ENCODE measurements at places on chromosomes 3 and 15.

- no peak for DNase-seq
- peaks cover 25% of the 10 kb centered on the region for H3K27me3 ChIP-seq
- H3K4me3 ChIP-seq, result no peak overlapping the region
- H3K27ac ChIP-seq, result no peak overlapping the region
- H3K4me1 ChIP-seq, result peaks cover 14% of the 10 kb centered on the region
These were observed 558.8 kb upstream of the ADAMTS9 start for GRCh38 chr3:65246561-65246960.

GRCh38 chr3:121997372-121997771 is 24.7 kb downstream of the ILDR1 start:
- DNase-seq, result no peak
- no peak overlapping the region for H3K27ac ChIP-seq
- H3K36me3 ChIP-seq, result peaks cover 5% of the 10 kb centered on the region
- peaks cover 37% of the 10 kb centered on the region for H3K4me1 ChIP-seq
- H3K27me3 ChIP-seq, result no peaks in the 10 kb centered on the region
- no peak overlapping the region for H3K4me3 ChIP-seq

DNA sequence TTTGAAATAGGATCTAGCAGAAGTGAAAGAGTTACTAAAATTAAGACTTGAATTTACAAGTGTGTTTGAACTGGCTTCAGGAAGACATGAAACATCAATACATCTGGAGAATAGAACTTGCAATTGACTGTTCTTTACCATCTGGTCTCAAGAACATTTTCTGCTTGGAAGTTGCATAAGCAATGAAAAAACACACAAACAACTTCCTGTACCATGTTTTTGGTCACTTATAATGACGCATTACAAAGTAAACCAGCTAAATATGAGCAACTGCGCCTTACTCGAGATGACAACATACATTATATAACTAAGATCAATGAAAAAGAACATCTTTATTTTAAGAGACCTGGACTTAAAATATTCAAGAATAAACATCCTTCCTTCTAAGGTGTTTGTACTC is 112.5 kb downstream of the TIGIT start:
- H3K27me3 ChIP-seq, result no peaks in the 10 kb centered on the region
- H3K27ac ChIP-seq, result no peak overlapping the region
- H3K36me3 ChIP-seq, result no peaks in the 10 kb centered on the region
- peaks cover 38% of the 10 kb centered on the region for H3K4me1 ChIP-seq

DNA sequence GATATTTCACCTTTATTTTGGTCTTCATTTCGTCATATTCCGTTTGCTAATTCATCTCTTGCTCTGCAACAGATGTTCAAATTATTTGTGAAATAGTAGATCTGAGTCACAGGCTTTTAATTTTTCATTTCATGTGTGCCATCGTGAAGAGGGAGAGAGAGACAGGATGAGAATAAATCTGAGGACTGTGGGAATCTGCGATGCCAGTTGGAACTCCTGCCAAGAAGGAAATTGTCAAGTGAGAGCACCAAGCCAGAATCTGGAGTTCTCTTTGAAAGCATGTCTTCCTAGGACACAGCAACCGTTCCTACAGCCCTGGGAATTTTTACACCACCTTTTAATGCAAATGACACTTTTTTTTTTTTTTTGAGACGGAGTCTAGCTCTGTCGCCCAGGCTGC is 48.8 kb downstream of the NSMCE3 start:
- H3K4me1 ChIP-seq, result no peaks in the 10 kb centered on the region
- H3K36me3 ChIP-seq, result no peaks in the 10 kb centered on the region
- H3K27me3 ChIP-seq, result no peaks in the 10 kb centered on the region
- DNase-seq, result no peak
- H3K27ac ChIP-seq, result no peak overlapping the region

DNA sequence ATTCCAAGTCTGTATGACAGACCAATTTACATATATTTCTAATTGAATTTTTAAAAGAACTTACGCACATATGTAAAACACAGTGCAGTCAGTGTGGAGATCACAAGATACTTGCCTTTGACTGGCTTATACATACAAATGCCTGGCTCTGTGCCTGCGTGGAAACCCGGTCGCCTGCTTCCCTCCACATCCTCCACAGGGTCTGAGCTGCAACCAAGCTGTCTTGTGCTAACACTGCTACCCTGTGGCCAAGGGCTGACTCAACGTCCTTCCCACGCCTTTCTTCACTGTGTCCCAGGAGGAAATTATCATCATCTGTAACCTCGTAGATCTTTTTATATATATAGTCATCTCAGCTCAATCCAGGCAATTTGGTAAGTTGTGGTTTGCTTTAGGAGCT is 117.0 kb downstream of the WNT7A start:
- H3K4me1 ChIP-seq, result no peaks in the 10 kb centered on the region
- no peak overlapping the region for H3K27ac ChIP-seq
- H3K36me3 ChIP-seq, result no peaks in the 10 kb centered on the region
- H3K4me3 ChIP-seq, result no peak overlapping the region
- H3K27me3 ChIP-seq, result peaks cover 89% of the 10 kb centered on the region
- DNase-seq, result no peak

- H3K4me3 ChIP-seq, result no peak overlapping the region
- H3K36me3 ChIP-seq, result no peaks in the 10 kb centered on the region
- H3K27ac ChIP-seq, result no peak overlapping the region
- H3K27me3 ChIP-seq, result no peaks in the 10 kb centered on the region
- no peaks in the 10 kb centered on the region for H3K4me1 ChIP-seq
These were observed 434.2 kb upstream of the CNTN3 start for GRCh38 chr3:75048650-75049049.

DNA sequence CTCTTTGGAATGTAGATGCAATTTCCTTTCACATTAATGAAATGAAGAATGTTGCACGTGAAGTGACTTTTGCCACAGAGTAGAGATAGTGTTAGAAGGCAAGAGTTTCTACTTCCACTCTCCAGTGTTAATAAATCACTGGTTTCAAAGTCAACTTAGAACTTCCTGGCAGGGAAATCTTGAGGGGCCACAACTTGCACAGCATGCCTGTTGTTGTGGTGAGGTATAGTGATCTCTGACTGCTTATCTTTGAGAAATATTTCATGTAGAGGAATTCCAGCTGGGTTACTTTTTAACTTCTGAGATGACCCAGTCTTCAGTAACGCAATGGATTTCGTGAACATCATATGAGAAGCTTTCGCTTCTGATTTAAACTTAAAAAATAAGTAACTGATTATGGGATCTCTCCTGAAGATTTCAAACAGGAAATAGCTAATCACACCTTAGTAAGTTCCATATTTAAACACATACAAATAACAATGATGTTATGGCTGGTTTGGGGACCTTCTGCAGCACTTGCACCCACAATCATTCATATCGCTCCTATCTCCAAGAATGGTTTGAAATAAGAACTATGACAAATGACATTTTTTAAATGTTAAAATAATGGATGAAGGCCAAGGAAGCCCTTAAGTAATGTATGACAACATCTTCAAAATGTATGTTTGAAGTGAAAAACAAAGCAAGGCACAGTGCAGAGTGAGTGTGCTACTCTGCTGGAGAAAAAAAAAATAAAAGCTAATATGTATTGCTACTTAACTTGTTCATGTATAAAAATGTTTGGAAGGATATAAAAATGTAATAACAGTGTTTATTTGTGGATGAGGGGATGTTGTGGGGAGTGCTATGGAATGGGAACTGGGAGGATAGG is 726.5 kb upstream of the NECTIN3 start:
- peak overlapping the region; percentile 14 for H3K4me3 ChIP-seq
- H3K27ac ChIP-seq, result peak overlapping the region; percentile 91
- H3K4me1 ChIP-seq, result peaks cover 49% of the 10 kb centered on the region
- H3K27me3 ChIP-seq, result no peaks in the 10 kb centered on the region

GRCh38 chr3:67335813-67336212 is 318.6 kb downstream of the SUCLG2 start:
- H3K27me3 ChIP-seq, result no peaks in the 10 kb centered on the region
- no peaks in the 10 kb centered on the region for H3K4me1 ChIP-seq
- H3K27ac ChIP-seq, result no peak overlapping the region
- no peaks in the 10 kb centered on the region for H3K36me3 ChIP-seq

DNA sequence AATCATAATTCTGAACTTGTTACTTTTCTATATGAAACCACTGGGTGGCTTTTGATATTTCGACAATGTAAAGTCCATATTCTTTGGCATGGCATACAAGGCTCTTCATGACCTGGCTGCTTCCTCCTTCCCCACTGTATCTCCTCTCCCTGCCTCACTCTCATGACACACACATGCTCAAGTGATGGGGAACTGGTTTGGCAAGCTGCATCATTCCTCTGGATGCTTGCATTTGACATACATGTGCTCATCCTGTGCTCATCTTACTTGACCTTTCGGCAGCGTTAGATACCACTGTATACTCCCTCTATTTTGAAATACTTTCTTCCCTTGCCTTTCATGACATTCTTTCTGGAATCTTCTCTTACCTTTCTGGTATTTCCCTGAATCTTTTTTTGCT is 51.8 kb upstream of the ZDHHC23 start:
- H3K4me1 ChIP-seq, result peaks cover 22% of the 10 kb centered on the region
- H3K36me3 ChIP-seq, result no peaks in the 10 kb centered on the region
- no peaks in the 10 kb centered on the region for H3K27me3 ChIP-seq
- H3K27ac ChIP-seq, result no peak overlapping the region
- no peak for DNase-seq

DNA sequence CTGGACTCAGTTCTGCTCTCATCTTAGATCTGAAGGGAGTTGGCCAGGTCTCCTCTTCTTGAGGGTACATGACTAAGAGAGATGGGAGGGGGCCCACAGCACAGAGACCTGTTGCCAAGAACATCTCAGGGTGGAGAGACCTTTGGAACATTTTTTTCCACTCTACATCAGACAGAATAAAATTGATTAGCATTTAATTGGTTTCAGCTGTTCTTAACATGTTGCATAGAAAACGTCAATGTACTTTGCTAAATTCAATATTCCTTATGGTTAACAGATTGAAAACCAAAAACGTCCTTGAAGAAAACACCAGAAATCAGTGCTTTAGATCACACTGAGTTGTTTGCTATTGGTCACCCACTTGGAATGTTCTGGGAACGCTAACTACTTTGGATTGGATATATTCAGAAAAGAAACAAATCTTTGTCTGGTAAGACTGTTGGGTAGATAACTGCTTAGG is 36.4 kb upstream of the FSTL1 start:
- H3K4me1 ChIP-seq, result peaks cover 8% of the 10 kb centered on the region
- DNase-seq, result no peak
- H3K4me3 ChIP-seq, result no peak overlapping the region
- no peak overlapping the region for H3K27ac ChIP-seq
- no peaks in the 10 kb centered on the region for H3K27me3 ChIP-seq
- H3K36me3 ChIP-seq, result no peaks in the 10 kb centered on the region

DNA sequence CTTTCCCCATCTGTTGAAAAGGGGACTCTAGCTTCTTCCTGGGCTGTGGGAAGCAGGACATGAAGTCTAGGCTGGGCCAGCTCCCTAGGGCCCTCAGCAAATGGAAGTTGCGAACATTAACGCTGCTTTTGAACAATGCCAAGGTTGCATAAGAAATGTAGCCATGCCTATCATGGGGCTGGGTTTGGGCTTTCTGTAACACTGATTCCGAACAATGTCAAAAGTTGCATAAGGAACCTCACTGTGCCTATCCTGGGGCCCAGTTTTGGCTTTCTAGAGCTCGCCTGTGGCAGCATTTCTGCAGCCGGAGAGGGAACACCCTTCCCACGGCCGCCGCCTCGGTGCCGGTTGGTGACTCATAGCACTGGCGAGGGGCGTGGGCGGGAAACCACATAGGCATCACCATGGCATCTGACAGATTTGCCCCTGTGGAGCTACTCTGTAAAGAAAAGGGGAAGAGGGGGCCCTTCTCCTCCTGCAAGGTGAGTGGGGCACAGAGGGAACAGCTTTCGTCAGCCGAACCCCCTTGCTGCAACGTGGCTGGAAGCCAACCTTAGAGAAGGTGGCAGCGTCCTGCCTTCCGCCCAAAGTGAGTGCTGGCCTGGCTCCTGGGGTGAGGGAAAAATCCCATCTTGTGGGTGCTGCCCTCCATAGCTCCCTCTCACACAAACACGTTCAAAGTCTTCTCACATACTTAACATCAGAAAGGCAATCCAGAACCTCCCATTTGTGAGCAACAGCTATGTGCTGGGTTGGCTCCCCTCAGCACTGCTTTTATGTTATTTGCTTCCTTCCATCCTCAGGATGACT is 46.6 kb upstream of the ATP2B2 start:
- no peaks in the 10 kb centered on the region for H3K36me3 ChIP-seq
- no peak overlapping the region for H3K4me3 ChIP-seq
- peak; percentile 72 for DNase-seq
- no peaks in the 10 kb centered on the region for H3K4me1 ChIP-seq
- H3K27ac ChIP-seq, result no peak overlapping the region

DNA sequence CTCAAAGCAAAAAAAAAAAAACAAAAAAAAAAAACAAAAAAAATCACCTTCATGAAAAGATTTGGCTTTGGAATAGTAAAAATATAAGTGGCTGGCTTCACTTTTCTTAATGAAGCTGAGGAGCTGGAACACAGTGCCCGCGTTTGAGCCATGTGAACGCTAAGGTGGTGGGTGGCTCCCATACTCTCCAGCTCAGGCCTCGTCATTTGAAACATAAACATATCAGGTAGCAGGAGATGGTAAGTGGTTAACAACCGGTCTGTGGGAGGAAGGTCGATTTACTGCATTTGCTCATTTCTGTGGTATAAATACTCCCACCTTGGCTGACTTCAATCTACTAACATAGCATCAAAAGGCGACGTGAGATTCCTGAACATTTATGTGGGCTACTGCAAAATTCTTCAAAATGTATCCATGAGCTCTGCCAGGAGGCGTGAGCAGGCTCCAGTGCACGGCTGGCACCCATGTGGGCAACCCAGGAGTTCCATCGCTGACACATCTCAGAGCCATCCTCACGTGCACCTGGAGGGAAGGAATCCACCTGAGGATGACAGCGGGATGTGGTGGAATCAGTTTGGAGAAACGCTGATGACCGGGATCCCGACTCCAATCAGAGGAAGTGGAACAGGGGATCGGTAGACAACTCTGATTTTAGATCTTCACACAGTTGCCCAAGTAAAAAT is 157.6 kb downstream of the ATP10A start:
- H3K4me3 ChIP-seq, result no peak overlapping the region
- no peaks in the 10 kb centered on the region for H3K36me3 ChIP-seq
- H3K27ac ChIP-seq, result no peak overlapping the region
- no peaks in the 10 kb centered on the region for H3K4me1 ChIP-seq
- no peaks in the 10 kb centered on the region for H3K27me3 ChIP-seq

GRCh38 chr3:192929755-192930547 is 12.3 kb upstream of the MB21D2 start:
- H3K4me3 ChIP-seq, result no peak overlapping the region
- no peaks in the 10 kb centered on the region for H3K36me3 ChIP-seq
- no peaks in the 10 kb centered on the region for H3K27me3 ChIP-seq
- peaks cover 38% of the 10 kb centered on the region for H3K4me1 ChIP-seq
- no peak overlapping the region for H3K27ac ChIP-seq

DNA sequence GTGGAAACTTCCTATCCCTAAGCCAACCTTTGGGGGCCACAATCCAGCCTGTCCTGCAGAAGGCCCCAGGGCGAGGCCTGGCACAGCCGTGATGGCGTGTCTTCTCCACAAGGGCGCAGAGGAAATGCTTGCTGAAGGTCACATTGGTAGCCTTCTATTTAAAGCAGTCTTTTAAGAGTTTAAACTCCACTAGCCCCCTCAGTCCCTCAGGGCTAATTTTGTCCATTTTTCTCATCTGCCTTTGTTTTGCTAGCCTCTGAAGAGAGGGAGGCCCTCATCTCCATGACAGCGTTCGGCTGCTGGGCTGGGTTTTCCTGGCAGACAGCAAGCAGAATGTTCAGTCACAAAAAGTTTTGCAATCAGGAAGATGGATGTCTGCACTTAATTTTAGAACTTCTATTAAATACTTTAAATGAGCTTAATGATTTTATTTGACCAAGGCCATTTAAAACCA is 40.8 kb downstream of the RARB start:
- no peaks in the 10 kb centered on the region for H3K27me3 ChIP-seq
- peaks cover 25% of the 10 kb centered on the region for H3K4me1 ChIP-seq
- no peak overlapping the region for H3K27ac ChIP-seq
- DNase-seq, result no peak

- DNase-seq, result no peak
- no peaks in the 10 kb centered on the region for H3K27me3 ChIP-seq
- no peak overlapping the region for H3K4me3 ChIP-seq
- no peak overlapping the region for H3K27ac ChIP-seq
These were observed 27.7 kb downstream of the PTX3 start for GRCh38 chr3:157464321-157464720.
